Chondrocyte (in vitro differentiated cells): ENCODE measurements at places on chromosomes 5 and 9. TPM values are rescaled to one million over a fixed set of nuclear protein-coding genes. Genes with fewer than 3 reads are reported as not detected.

- DNase-seq: no peak
Measured at GRCh38 chr9:114236391-114237138, 81.2 kb downstream of the COL27A1 start.

Gene TNC
- 61.3 to 179 TPM (median 64.1 TPM) in 3 replicates for total RNA-seq

- no peak for DNase-seq
Measured at GRCh38 chr9:21141427-21141882, at the start of gene IFNW1. Gene IFNW1, minus strand, starts transcription at chr9:21141832. Its CDS starts 262 bp downstream, at chr9:21141570.

DNA sequence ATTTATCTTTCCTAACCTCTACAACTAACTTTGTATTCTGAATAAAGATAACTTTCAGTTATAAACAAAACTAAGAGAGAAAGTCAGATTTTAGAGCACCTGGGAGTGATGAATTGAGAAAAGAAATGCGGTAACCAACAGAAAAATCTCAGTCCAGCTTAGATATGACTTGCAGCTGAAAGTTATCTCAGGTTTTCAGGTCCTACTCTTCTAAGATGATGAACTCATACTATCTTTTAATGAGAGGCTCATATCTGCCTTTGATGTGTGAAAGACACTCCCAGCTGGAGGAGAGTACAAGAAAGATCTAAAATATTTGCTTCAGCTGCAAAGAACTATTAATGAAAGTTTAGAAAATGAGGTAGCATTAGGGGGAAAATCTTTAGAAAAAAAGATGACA lies 190.5 kb downstream of the DENND1A start:
- DNase-seq: no peak

GRCh38 chr5:194603-195209 lies 3.4 kb downstream of the LRRC14B start:
- peak; percentile 91 for DNase-seq

Gene IFNA2
- total RNA-seq: not detected in 3 replicates

Gene PRELID2
- total RNA-seq: 2.5 to 6.6 TPM (median 6.2 TPM) in 3 replicates

GRCh38 chr9:9998491-9999287 lies 614.1 kb downstream of the PTPRD start:
- no peak for DNase-seq

- no peak for DNase-seq
Measured at GRCh38 chr9:92790542-92791527, 26.2 kb upstream of the BICD2 start.

DNA sequence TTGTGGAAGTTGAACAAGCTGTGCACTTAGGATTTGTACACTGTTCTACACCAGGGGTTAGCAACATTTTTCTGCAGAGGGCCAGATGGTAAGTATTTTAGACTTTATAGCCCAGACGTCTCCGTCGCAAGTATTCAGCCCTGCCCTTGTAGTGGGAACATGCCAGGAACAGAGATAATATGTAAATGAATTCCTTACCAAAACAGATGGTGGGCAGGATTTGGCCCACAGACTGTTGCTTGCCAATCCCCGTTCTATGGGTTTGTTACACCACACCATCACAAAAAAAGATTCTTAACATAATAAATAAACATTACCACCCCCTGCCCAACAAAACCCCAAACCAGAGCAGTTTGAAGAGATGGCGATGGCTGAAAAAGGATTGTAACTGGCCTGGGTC lies 74.3 kb downstream of the AMBP start:
- DNase-seq: no peak

GRCh38 chr9:125413579-125413978 lies 152.0 kb downstream of the GAPVD1 start:
- DNase-seq: no peak

DNA sequence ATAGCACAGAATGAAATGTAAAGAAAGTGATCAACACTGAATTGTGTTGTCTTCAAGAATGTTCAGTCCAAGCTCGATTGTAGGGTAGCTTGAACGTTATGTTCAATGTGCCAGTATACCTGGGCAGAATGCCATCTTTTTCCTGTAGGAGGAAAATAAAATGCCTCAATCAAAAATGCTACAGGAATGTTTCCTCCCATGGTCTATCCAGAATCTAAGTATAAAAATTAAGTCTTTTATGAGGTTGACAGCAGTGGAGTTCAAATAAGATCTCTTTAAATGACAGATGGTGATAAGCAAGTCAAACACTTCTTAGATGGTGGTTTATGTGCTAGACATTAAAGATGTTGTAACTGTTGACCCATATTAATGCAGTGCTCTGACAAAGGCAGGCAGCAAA lies 488.6 kb downstream of the CSNK1G3 start:
- no peak for DNase-seq

DNA sequence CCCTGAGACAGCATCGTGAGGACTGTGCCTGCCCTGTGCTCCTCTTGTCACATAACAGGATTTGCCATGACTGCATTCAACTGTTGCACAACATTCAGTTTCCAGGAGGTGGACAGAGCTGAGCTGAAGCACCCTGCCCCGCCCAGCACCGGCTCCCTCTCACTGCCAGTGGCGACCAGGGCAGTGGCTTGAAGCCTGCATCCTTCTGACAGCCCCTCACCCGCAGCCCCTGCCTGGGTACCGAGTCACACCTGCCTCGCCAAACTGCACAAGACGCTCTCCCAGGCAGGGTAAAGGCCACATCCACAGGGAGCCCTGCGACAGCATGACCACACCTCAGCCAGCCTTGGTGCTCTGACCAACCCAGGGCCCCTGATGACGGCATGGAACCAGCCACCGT lies 59.9 kb upstream of the ZNF354A start:
- DNase-seq: peak; percentile 75

Gene QRFP
- not detected in 3 replicates for total RNA-seq

- no peak for DNase-seq
Measured at GRCh38 chr5:6430418-6431028, 18.1 kb upstream of the UBE2QL1 start.

DNA sequence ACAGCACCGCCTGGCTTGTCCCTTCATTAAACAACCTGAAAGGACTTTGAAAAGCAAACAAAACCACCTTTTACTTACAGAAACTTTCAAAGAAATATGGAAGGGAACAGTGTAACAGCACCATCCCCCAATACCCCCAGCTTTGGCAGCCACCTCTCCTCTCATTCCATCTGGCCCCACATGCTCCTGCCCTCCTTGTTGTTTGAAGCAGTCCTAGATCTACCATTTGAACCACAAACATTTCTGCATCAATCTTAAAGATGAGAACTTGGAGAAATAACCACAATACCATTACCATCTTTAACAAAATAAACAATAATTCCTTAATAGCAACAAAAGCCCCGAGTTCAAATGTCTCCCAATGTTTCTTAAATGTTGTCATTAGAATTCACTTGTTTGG lies 17.8 kb upstream of the COL15A1 start:
- no peak for DNase-seq

Gene WNT8A
- not detected in 3 replicates for total RNA-seq

Gene PMPCA
- total RNA-seq: 42.5 to 64.8 TPM (median 43.9 TPM) in 3 replicates

Gene ADGRV1
- 1.2 to 2.7 TPM (median 1.5 TPM) in 3 replicates for total RNA-seq

DNA sequence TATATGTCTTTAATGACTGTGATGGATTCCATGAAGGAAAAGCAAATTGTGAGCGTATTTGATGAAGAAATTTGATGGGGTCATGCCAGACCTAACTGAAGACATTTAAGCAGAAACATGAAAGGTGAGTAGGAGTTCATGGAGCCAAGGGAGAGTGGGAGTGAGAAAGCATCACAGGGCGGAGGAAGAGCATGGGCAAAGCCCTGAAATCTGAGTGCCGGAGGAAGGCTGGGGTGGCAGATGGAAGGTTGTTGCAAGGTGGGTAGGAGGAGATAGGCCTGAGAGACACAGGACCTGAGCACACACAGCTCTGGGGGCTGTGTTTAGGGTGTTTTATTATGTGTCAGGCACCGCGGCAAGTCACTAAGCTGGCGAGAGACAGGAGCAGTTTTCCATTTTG lies 100.3 kb upstream of the SPOCK1 start:
- no peak for DNase-seq

- DNase-seq: no peak
Measured at GRCh38 chr5:78549043-78549442, 99.5 kb downstream of the LHFPL2 start.

- no peak for DNase-seq
Measured at GRCh38 chr5:58245476-58245840, 214.4 kb downstream of the PLK2 start.

- DNase-seq: no peak
Measured at GRCh38 chr5:136686192-136686872, 321.0 kb upstream of the TRPC7 start.

DNA sequence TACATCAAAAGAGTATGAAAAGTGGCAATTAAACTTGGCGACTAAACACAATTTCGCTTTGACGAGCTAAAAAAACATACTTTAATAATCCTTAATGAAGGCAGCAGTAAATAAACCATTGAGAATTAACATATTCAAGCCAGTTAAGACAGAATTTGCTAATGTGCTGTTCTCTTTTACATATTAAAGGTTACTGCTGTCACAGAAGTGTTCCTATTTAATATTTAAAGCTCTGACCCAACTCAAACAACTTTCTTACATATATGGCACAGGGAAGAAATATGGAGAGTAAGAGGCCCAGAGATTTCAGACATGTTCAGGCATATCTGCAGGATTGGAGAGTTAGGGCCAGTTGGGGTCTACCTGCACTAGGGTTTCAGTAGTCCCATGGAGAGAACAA lies 16.7 kb upstream of the DENND4C start:
- DNase-seq: no peak

Gene NSG2
- not detected in 3 replicates for total RNA-seq

Gene IFNA4
- total RNA-seq: not detected in 3 replicates

- DNase-seq: no peak
Measured at GRCh38 chr5:100900142-100900795, 2.8 kb downstream of the ST8SIA4 start.

GRCh38 chr9:133071484-133072150 lies 9.8 kb downstream of the CEL start:
- peak; percentile 64 for DNase-seq

- no peak for DNase-seq
Measured at GRCh38 chr9:131815970-131816873, 76.3 kb upstream of the RAPGEF1 start.

DNA sequence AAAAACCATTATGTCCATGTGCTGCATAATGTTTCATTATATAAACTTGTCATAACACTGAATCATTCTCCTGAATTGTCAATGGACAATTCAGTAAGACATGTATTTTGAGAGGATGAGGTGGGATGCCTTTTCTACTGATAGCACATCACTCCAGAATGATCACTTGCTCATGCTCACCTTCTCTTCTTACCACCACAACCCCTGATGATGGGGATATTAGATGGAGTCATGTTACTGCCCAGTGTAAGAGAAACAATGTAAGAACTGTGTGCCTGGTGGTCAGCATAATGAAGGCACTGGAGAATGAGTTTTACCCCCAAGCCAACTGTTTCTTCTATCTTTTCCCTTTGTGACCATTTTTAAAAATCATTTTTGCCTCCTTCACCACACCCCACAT lies 198.8 kb downstream of the ADAMTSL1 start:
- DNase-seq: no peak

DNA sequence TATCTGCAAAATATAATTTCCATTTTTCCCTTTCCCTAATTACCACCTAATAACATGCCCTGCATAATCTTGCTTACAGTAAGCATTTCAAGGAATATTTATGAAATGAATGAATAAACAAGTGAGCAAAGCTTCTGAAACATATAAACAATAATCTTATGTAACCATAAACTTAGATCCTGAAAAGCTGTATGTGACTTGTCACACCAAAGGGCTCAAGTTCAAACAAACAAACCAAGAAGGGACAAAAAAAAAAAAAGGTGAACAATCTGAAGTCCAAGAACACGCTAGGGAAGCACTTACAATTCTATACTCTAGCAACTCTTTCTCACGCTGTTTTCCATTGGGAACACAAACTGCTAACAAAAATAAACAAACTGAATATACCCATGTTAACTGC lies 36.3 kb downstream of the PLPP1 start:
- DNase-seq: no peak

GRCh38 chr5:76025069-76025468 lies 58.1 kb upstream of the SV2C start:
- DNase-seq: no peak

Gene PRLR
- 0.05 to 0.19 TPM in 2 of 3 replicates, not detected in the other for total RNA-seq

DNA sequence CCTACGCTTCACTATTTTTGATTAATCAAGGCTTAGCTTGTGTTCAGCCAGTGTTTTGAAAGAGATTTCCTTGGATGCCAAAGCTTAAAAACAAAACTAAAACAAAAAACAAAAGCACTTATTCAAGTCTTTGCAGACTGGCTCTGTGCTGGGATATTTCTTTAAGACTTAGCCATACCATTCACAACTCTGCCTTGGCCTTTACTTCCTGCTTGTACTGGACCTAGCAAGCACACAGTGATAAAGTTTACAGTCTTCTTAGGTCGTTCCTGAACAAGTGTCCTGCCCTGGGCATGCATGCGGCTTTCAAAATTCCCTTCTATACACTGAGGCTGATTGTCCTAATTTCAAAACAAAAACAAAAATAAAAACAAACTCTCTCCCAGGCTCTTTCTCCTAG lies 20.7 kb downstream of the FBXL17 start:
- DNase-seq: no peak

DNA sequence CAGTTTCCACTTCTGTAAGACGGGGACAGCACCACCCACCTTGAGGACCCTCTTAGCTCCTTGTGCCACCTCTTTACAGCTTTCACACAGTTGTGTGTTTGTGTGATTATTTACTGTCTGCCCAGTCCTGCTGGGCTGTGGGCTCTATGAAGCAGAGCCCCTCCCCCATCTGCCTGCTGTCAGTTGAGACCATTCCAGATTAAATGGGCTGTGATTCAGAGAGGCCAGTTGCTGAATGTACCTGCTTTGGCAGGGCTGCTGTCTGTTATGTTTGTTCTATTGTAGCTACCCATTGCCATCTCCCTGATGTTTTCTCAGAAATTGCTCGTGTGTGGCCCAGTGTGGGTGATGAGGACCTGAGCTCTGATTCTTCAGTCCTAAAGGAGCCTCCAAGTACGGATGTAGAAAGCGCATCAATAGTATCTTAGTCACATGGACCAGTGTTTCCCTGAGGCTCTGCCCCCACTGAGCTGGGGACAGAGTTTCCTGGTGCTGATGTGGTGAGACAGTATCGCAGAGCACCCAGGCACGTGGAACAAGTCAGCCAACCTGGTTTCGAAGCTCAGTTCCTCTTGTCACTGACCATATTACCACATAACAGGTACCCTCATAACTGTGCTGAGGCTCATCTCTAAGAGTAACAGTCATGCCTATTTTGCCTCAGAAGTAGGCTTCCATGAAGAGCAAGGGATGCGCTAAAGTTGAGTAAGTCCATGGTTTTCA lies 3.7 kb downstream of the ANGPTL2 start:
- DNase-seq: no peak

Gene CDH9
- not detected in 3 replicates for total RNA-seq

DNA sequence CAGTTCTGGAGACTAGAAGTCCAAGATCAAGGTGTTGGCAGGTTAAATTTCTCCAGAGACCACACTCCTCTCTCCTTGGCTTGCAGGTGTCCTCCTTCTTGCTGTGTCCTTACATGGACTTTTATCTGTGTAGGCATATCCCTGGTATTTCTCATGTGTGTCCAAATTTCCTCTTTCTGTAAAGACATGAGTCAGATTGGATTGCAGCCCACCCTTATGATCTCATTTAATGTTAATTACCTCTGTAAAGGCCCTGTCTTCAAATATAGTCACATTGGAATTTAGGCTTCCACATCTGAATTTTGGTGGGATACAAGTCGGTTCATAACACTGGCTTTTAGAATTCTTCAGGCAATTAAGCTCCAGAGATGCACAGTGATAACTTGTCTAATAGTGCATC lies 322.2 kb upstream of the GRIA1 start:
- no peak for DNase-seq

- no peak for DNase-seq
Measured at GRCh38 chr9:127509955-127510299, 58.6 kb downstream of the LRSAM1 start.

- no peak for DNase-seq
Measured at GRCh38 chr5:1754531-1755220, 45.0 kb downstream of the MRPL36 start.
